Smooth muscle cell of the umbilical artery (primary cell): ENCODE measurements at places on chromosomes 11 and 22. TPM values are rescaled to one million over a fixed set of nuclear protein-coding genes. Genes with fewer than 3 reads are reported as not detected.

The KCNQ1OT1 gene
- total RNA-seq = 5.0 and 6.1 TPM in 2 replicates

The SPA17 gene
- total RNA-seq = 5.0 and 8.1 TPM in 2 replicates

The OLFML1 gene
- 0.18 TPM in 1 of 2 replicates, not detected in the other for total RNA-seq

The CFL1 gene
- 802 and 1,540 TPM in 2 replicates for total RNA-seq

The CCDC87 gene
- 0.32 and 0.89 TPM in 2 replicates for total RNA-seq

The TTLL12 gene
- 20.2 and 33.2 TPM in 2 replicates for total RNA-seq

The SYT9 gene
- total RNA-seq = under 0.01 and 0.05 TPM in 2 replicates

The LRRC55 gene
- not detected in 2 replicates for total RNA-seq
